Left renal pelvis (tissue), 4 donors: ENCODE measurements at places on chromosomes 2 and 18. TPM values are rescaled to one million over a fixed set of nuclear protein-coding genes. Genes with fewer than 3 reads are reported as not detected.

DNA sequence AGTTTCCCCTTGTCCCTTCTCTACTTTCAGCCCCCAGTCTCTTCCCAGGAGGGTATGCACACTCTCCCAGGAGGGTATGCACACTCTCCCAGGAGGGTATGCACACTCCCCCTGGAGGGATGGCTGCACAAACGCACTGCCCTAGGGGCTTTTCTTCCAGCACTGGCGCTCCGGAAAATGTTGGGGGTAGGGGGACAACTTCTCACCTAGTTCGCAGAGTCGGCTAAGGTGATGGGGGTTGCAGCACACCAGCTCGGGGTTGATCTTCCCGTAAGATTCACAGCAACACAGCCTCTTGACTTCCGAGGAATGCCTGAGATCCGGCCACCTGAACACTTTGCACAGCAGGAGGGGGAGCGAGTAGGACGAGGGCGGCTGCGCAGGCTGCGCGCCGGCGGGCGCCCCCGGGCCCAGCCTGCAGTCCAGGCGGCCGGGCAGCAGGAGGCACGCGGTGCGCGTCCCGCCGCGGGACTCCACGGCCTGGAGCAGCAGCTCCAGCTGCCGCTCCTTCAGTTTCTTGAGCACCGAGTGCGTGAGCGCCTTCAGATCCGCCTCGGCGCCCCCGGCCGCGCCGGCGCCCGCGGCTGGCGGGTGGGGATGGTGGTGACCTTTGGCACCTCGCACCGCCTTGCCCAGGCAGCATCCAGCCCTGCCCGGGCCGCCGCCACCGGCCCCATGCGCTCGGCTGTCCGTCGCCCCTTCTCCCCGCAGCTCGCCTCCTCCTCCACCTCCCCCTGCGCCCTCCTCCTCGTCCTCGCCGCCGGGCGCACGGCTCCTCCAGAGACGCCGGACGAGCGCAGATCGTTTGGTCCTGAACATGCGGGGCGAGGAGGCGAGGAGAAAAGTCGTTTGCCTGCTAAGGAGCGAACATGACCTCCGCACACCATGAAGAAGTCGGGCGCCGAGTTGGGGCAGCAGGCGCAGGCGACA, 894 bp downstream of the SMAD7 start:
- no peak for DNase-seq

Gene WIPF1
- 28.7 TPM for polyA plus RNA-seq

Gene RPL37A
- 2,094 TPM for polyA plus RNA-seq

DNA sequence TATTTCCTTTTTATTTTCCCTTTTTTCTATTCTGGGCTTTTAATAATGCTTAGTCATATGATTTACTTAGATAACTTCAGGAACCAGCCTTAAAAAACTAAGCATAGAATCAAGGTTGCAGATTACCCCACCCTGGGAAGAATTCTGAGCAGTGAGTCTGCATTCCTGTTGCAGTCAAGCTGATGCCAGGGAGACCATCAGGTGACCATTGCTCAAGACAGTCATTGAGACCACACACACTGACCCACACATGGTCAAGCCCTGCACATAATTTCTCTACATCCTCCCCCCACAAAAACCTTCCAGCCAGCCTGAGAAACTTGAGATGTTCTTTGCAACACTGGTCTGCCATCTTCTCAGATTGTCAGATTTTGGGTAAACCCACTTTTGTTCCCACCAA, 83.9 kb downstream of the SH3YL1 start:
- DNase-seq, result no peak

Gene DDX1
- 199 TPM for polyA plus RNA-seq

- DNase-seq, result no peak
Observed at GRCh38 chr2:111167076-111167862, 46.6 kb downstream of the BCL2L11 start.

GRCh38 chr2:102520009-102520408, 47.0 kb downstream of the SLC9A4 start:
- no peak for DNase-seq

Gene TCF7L1
- polyA plus RNA-seq, result 53.7 TPM
